ENCODE measurements at places on chromosomes 11 and 22.

DNA sequence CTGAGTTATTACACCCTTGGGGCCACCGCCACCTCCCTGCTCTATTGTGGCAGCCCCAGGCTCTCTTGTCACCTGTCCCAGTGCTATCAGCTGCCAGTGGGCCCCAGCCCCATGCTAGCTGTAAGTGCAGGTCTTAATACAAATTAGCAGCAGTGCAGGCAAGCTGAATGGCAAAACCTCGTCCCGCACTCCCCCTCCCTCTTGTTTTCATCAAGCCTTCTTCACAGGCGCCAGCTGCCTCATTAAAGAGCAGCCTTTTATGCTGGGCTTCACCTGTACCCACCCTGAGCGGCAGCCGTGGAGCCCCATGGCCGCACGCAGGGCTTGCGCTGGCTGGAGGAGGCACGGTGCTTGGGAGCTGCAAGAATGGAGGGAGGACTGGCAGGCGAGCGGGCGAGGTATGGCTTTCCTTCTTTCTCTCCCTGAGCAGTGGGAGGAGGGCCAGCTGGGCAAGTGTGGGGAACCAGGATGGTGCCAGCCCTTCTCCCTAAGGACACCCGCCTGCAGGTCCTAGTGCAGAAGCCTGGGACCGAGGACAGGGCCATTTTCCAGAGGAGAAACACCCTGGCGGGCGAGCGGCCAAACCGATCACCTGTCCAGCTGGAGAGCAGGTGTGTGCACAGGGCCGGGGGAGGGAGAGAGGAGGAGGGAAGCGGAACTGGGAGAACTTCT is 70.7 kb downstream of the FLI1 start:
- no peak for DNase-seq

DNA sequence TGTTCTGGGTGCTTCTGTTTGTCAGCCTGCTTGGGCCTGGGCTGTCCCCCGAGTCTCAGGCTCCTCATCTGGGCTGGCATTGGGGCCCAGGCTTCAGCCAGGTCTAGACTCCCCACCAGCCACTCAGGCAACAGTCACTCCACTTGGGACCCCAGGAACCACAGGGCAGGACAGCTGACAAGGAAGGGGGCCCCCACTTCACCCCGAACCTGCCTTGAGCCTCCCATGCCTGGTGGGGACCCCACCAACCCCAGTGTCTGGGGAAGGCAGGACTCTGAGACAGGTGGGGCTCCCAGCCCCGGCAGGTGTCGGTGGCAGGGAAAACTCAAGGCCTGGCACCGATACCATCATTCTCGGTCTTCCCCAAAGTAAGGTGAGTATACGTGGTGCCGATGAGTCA is 11.7 kb upstream of the LTO1 start:
- DNase-seq, result no peak

DNA sequence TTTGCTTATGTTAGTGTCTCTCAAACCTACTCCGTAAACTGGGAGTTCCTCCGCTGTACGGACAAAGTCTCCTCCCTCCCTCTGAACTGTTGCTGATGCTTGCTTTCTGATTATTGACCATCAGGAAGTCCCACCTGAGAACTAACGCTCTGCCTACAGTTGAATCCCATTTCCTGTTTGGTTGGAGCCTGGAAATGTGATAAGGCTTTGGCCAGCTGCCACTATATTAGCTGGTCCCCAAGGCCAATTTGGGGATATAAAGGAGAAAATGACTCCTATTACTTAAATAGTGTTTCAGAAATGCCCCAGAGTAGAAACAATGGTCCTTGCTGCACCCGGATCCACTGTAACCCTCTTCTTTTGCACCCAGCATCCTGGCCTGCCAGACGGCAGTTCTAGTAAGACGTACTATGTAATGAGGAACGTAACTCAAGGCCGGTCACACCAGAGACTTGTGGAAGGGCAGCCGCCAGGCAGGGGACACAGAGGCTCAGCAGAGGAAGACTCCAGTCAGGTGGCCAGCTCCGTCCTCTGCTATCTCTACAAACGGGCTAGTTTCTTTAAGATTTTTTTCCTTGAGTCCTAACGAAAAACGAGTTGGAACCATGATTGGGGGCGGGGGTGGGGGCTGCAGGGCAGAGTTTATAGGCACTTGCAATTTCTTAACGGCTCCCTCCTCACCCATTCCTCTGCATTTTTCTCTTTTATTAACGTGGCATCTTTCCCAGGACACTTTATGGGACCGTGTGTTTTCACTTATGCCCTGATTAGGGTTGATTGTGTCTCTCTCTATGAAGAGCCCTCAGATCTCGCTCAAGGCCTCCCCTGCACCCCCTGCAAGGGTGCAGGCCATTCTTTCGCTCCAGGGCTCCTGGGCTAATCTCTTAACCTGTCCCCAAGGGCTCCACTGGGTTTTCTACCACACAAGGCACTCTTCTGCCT is 72.8 kb upstream of the CDON start:
- DNase-seq, result no peak

- no peak for DNase-seq
Measured at GRCh38 chr11:11975201-11976092, 33.0 kb downstream of the DKK3 start.

DNA sequence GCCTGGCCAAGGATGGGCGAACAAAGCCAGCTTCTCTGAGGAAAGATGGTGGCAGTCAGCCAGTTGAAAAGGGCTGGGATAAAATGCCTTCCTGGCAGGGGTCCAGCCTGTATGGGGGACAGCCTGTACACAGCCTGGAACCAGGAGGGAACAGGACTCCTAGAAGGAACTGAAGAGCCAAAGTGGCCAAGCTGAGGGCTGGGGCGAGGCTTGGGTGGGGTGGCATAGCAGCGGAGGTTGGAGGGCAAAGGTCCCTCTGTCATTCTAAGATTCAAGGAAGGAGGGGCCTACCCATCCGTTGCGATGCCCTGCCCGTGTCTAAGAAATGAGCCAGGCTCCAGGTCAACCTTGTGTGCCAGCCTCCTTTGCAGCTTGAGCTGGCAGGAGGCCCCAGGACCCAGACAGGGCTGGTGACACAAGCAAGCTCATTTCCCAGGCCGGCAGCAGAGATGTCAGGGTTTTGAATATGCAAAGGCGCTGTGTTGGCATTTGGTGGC is 22.6 kb downstream of the FADD start:
- DNase-seq, result no peak

DNA sequence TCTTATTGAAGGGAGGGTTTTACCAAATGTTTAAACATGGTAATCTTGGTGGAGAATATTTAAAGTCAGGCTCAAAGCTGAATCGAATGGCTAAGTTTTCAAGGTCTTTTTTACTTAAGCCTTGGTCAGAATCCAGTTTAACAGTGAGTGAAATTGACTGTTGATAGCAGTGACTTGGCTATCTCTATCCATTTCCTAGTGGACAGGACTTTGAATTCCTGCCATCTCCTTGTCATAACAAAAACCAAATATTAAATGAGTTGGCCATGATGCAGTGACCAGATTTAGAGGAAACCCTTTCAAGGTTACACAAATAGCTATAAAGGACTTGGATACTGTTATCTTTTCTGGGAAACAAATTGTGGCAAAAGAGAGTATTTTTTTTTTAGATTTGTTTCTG is 92.0 kb downstream of the JRKL start:
- DNase-seq, result no peak

DNA sequence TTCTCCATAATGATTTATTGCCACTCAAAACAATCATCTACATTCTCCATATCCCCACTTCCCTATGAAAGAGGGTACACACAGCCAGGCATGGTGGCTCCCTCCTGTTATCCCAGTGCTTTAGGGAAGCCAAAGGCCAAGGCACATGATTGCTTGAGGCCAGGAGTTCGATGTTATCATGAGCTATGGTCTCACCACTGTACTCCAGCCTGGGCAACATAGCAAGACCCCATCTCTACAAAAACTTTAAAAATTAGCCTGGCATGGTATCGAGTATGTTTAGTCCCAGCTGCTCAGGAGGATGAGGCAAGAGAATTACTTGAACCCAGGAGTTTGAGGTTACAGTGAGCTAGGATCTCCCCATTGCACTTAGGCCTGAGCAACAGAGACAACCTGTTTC is 6.0 kb downstream of the HPS5 start:
- no peak for DNase-seq

- DNase-seq, result no peak
Measured at GRCh38 chr22:42797011-42797410, 60.1 kb downstream of the ARFGAP3 start.

DNA sequence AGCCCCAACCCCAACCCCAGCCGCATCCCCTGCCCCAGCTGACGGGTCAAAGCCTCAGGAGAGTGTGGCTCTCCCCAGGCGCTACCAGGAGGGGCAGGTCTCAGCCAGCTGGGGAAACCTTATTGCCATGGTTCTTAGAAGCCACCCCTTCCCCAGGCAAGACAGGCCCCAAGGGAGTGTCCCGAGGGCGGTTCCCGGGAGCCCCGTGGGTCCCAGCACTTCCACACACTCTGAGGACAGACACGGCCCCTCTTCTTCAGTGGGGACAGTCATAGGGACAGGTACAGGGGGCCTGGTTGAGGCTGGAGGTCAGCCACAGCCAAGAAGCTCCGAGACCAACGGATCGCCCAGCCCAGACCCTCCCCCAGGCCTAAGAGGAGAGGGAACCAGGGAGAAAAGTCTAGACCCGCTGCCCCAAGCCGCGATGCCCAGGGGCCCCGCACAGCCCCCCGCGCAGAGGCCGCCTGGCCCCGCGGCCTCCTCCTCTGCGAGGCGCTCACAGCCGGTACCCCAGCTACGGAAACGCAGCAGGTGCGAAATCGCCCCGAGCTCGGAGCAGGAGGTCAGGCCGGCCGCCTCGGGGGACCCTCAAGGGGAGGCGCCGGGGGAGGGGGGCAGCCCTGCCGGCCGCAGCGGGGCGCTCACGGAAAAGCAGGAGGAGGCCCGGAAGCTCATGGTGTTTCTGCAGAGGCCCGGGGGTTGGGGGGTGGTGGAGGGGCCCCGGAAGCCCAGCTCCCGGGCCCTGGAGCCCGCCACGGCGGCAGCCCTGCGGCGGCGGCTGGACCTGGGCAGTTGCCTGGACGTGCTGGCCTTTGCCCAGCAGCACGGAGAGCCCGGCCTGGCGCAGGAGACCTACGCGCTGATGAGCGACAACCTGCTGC is 2.6 kb downstream of the KLHDC7B start:
- no peak for DNase-seq

GRCh38 chr11:18720808-18721560 is 5.0 kb downstream of the IGSF22 start:
- DNase-seq, result peak; percentile 79

DNA sequence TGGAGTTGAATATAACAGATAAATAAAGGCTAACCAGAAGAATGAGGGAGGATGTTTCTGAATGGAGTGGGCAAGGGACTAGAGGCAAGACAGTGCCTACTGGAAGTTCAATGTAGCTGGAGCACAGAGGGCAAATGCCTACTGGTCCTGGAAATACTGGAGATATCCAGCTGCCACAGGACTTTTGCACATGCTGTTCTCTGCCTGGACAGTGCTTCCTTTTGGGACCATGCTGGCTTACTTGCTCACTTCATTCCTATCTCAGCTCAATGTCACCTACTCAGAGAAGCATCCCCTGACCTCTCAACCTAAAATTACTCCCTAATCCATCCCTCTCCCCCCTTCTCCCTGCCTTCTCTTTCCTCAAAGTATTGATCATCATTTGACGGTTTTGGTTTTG is 20.2 kb downstream of the RASD2 start:
- DNase-seq, result no peak

DNA sequence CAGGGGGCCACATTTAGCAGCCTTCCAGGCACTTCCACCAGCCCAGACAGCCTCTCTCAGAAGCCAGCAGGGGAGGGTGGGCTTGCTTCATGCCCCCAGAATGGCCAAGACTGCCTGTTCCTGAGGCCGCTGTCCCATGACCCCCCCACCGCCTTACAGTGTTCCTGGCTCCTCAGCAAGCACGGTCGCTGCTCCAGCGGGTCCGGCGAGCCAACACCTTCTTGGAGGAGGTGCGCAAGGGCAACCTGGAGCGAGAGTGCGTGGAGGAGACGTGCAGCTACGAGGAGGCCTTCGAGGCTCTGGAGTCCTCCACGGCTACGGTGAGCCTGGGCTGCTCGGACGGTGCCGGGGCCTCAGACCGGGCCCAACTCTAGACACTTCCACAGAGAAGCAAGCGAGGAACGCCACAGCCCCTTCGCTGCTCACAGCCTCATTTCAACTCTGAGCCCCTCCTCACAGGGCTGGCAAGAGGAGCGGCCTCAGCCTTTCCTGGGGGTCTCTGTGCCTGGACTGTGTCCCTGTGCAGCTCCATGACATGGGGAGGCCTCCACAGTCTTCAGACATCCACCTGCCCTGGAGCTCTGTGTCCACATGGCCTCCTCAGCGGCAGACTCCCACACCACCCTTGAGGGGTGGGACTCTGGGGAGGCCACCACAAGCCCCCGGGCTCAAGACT is 668 bp downstream of the F2 start:
- no peak for DNase-seq

DNA sequence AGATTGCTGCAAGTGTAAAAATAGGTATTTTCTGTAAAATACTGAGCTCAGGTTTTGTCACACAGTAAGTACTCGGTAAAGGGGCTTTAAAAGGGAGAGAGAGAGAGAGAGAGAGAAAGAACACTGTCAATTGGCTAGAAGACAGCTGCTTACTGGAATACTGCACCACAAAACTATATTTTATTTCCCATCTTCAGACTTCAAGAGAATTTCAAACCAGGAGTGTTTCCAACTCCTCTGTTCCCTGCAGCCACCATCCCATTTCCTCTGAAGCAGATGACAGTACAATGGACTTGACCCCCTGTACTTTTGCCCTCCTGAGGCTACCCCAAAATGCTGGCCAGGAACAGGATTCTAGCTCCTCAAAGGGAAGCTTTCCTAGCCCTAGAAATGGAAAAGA is 89.7 kb downstream of the RELT start:
- DNase-seq, result no peak

DNA sequence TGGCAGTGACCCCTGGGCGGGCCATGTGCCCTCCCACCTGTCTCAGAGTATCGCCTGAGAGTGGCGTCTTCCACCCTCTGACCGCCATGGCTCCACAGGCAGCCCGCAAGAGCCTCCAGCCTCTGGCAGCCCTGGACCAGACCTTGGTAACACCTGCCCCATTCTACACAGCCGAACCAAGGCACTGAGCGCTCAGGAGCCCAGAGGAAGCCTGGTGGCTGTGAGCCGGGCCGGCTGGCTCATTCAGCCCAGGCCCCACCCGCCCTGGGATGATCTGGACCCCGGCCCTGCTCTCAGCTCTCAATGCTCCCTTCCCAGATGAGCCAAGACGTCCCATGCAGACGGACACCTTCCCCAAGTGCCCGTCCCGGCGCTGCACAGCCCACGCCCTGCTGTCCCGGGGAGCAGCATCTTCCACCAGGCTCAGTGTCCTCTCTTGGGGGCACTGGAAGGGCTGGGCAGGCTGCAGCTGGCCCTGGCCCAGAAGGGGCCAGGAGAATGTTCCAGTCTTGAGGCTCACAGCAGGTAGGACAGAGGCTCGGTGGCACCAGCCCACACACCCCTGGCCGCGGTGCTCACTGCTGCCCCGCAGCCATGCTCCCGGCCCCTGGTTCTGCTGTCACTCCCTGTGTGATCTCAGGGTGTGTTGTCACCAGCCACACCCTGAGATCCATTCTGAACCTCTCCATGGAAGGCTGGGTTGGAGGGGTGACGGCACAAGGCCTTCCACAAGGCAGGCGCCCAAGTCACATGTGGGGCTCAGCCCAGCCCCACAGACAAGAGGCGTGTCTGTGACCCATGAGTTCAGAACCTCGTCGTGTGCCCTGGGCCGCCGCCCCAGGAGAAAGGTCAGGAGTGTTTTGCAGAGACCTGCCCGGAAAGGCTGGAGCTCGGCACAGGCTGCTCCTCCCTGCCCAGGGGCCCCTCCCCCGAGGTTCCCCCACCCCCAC is 24.2 kb upstream of the PPARA start:
- DNase-seq, result no peak

- no peak for DNase-seq
Measured at GRCh38 chr11:102920118-102920684, 35.3 kb downstream of the MMP13 start.

- DNase-seq, result no peak
Measured at GRCh38 chr11:116702772-116703385, 69.9 kb downstream of the BUD13 start.

Data from activated T-cell treated with anti-CD3 and anti-CD28 coated beads for 48 hours (primary cell).